ENCODE measurements at places on chromosomes 16 and 17.

DNA sequence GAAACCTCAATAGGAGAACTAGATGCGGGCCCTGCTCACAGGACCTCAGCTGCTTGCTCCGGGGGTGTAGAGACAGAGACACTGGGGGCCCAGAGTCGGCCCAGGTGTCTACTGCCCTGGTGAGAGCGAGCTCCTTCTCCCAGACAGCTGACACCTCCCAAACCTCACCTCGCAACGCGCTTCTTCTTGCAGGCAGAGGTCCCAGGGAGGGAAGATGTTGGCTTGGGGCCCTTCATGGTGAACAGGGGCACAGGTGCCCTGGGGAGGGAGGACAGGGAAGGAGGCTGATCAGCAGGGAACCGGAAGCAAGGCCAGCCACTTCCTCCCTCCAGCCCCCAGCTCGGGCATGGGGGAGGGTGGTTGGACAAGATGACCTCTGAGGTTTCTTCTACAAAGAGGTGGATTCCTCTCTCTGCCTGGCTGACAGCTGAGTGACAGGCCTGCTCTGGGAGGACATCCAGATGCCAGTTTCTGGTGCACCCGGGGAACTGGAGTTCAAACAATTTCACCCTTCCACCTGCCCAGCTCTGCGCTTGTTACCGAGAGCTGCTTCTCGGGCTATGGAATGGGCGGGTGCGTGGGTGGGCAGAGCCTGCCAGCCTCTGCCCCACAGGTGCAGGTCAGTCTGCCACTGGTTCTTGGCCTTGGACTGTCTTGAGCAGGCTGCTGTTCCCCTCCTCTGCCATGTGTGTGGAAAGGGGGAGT lies 11.7 kb upstream of the GFAP start:
- DNase-seq: no peak

- DNase-seq: no peak
Measured at GRCh38 chr17:46139432-46140210, 53.6 kb downstream of the KANSL1 start.

DNA sequence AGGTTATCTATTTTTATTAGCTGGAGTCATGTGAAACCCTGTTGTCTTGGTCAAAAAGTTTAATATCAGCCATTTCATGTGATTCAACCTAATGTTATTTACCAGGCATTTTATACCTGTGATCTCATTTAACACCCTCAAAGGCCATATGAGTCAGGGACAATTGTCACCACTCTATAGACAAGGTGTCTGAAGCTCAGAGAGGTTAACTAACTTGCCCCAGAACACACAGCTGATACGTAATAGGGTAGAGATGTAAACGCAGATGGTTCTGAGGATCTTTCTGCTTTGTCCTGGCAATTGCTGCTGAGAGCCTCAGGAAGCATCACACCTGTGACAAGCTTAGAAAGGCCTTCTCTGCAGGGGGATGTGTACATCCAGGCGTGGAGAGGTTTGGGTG lies 4.9 kb downstream of the CD300A start:
- no peak for DNase-seq

DNA sequence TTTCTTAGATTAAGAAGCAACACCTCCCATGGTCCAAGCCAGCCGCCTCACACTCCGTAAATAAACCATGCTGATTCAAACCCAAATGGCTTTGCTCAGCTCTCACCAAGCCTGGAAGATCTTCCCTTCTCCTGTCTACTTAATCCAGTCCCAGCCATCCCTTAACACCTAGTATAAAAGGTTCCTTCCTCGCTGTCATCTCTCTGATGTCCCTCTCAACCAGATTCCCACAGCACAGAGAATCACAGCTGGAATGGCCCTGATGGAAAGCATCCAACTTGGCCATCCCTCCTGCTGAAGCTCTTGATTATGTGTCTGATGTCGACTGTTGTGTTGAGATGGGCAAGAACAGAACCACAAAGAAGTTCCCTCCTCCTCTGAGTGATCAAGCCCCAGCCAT lies 50.6 kb upstream of the ADCY9 start:
- DNase-seq: no peak

GRCh38 chr17:55784666-55785065 lies 33.8 kb downstream of the PCTP start:
- DNase-seq: no peak
